A673 (cell line): ENCODE measurements at places on chromosomes 6 and 20.
A peak's percentile ranks its signal among the peaks of the same experiment; 100 is the strongest.

- no peak overlapping the region for H3K4me3 ChIP-seq
- H3K27me3 ChIP-seq: no peaks in the 10 kb centered on the region
- no peaks in the 10 kb centered on the region for H3K36me3 ChIP-seq
- no peak overlapping the region for H3K27ac ChIP-seq
Measured at GRCh38 chr20:17825960-17826843, 126.4 kb downstream of the BANF2 start.

DNA sequence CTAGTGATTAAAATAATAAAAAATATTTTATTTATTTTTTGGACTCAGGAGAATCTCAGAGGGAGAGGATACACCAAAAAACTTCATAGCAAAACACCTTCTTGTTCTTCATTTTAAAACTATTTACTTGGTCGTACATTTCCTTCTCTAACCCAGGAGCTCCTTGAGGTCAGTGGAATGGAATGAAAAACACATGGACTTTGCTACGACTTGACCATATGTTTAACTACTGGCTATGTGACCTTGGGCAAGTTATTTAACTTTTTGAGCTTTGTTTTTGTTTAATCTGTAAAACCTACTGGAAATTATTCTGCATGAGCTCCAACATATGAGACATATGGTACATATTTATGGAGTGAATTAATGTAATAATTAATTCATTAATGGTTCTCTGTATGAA, 1005.5 kb upstream of the CITED2 start:
- no peaks in the 10 kb centered on the region for H3K27me3 ChIP-seq
- H3K27ac ChIP-seq: no peak overlapping the region
- H3K4me1 ChIP-seq: no peaks in the 10 kb centered on the region

GRCh38 chr6:156870924-156871539, 93.9 kb downstream of the ARID1B start:
- H3K27ac ChIP-seq: no peak overlapping the region
- H3K27me3 ChIP-seq: no peaks in the 10 kb centered on the region
- H3K4me1 ChIP-seq: peaks cover 21% of the 10 kb centered on the region
- no peak overlapping the region for H3K4me3 ChIP-seq
- H3K36me3 ChIP-seq: no peaks in the 10 kb centered on the region

DNA sequence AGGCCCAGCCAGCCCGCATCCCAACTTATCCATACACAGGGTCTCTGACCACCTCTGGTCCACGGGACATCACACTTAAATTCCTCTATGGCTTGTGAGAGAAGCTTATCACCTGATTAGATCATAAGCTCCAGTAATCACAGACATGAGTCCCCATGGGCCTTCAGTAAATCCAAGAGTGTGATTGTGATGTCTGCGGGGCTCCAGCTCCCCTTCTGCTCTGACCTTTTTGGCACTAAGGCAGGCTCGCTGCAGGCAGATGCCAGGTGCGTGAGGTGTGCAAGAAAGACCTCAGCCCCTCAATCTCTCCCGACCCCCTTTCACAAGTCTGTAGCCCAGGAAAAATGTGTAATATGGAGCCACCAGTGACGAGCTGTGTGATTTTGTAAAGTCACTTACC, 127.6 kb upstream of the DUSP22 start:
- H3K4me3 ChIP-seq: no peak overlapping the region
- H3K27ac ChIP-seq: no peak overlapping the region
- no peaks in the 10 kb centered on the region for H3K4me1 ChIP-seq
- no peaks in the 10 kb centered on the region for H3K27me3 ChIP-seq
- no peak for DNase-seq

GRCh38 chr6:118187568-118188164, 280.6 kb downstream of the SLC35F1 start:
- no peaks in the 10 kb centered on the region for H3K36me3 ChIP-seq
- DNase-seq: peak; percentile 89
- H3K4me1 ChIP-seq: peaks cover 45% of the 10 kb centered on the region
- peak overlapping the region; percentile 3 for H3K4me3 ChIP-seq
- H3K27ac ChIP-seq: peak overlapping the region; percentile 64

GRCh38 chr6:19369785-19370184, 467.4 kb upstream of the ID4 start:
- H3K36me3 ChIP-seq: no peaks in the 10 kb centered on the region
- H3K4me1 ChIP-seq: no peaks in the 10 kb centered on the region
- H3K27ac ChIP-seq: no peak overlapping the region

GRCh38 chr6:83978997-83979396, 54.6 kb upstream of the MRAP2 start:
- H3K4me3 ChIP-seq: no peak overlapping the region
- H3K36me3 ChIP-seq: no peaks in the 10 kb centered on the region
- H3K4me1 ChIP-seq: no peaks in the 10 kb centered on the region
- DNase-seq: no peak
- H3K27ac ChIP-seq: peak overlapping the region; percentile 41

DNA sequence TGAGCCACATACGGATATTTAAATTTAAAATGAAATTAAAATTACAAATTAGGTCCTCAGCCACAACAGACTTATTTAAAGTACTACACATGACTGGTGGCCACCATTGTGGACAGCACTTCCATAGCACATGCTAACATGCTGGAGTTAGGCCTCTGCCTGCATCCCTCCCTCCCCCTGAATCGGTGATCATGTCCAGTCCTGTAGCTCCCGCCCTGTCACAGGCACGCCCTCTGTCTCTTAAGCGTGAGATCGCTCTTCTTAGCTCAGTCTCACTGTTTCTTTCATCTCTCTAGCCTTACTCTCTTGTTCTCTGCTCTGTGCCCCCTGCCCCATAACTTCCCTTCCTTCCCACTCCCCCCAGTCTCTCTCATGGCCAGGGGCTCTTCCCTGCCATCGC, 28.9 kb downstream of the ELMO2 start:
- no peak overlapping the region for H3K27ac ChIP-seq
- H3K4me1 ChIP-seq: no peaks in the 10 kb centered on the region
- H3K27me3 ChIP-seq: no peaks in the 10 kb centered on the region
- peaks cover 39% of the 10 kb centered on the region for H3K36me3 ChIP-seq
- H3K4me3 ChIP-seq: no peak overlapping the region

GRCh38 chr6:41894366-41895299, 542 bp downstream of the USP49 start:
- peak overlapping the region; percentile 81 for H3K27ac ChIP-seq
- H3K4me3 ChIP-seq: peak overlapping the region; percentile 77
- no peaks in the 10 kb centered on the region for H3K36me3 ChIP-seq
- H3K27me3 ChIP-seq: no peaks in the 10 kb centered on the region
- peaks cover 11% of the 10 kb centered on the region for H3K4me1 ChIP-seq

DNA sequence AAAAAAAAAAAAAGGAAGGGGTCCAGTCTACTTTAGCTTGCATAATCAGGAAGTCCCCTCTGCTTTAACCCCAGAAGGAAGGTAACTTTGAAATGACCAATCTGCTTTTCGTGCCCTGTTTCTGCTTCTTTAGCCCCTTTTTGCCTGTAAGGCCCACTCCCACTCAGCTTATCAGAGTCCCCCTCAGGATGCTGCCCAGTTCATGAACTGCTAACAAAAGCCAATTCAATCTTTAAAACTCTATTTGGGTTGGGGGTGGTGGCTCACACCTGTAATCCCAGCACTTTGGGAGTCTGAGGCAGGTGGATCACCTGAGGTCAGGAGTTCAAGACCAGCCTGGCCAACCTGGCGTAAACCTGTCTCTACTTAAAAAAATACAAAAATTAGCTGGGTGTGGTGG, 12.3 kb downstream of the GHRH start:
- DNase-seq: no peak
- no peaks in the 10 kb centered on the region for H3K27me3 ChIP-seq
- no peak overlapping the region for H3K4me3 ChIP-seq
- no peak overlapping the region for H3K27ac ChIP-seq
- H3K36me3 ChIP-seq: no peaks in the 10 kb centered on the region

DNA sequence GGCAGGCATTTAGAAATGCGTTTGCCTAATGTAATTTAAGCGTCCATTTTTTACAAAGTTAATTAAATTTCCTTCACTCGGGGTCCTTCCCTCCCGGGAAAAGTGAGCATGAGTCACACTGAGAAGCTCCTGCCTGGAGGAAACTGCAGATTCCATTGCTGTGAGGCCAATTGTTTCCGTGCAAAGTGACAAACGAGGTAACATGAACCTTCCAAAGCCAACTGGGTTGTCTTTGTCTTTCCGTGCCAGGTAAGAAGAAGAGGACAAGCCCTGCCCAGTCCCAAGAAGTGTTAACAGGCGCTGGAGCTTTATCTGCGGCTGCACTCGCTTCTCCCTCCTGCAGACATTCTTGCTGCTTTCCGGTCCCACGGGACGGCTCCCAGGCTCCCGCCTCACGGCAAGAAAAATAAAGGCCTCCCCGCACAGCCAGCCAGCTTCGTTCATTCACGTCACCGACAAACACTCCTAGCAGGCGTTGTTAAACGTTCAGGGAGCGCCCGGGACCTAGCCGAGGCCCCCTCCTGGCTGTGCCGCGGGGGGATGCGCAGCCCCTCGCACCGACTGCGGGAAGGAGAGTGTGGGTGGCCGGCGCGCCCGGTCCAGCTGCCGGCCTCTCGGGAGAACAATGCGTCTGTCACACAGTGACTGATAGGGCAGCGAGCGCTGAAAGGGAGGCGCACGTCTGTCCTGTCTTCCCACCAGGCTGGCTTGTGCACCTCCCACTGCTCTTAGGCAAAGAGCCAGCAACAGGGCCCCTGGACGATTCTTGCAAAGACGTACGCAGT, 61.5 kb upstream of the HDDC2 start:
- peak overlapping the region; percentile 70 for H3K27ac ChIP-seq
- H3K27me3 ChIP-seq: peaks cover 21% of the 10 kb centered on the region
- H3K4me3 ChIP-seq: peak overlapping the region; percentile 56
- H3K4me1 ChIP-seq: peaks cover 17% of the 10 kb centered on the region

- H3K4me3 ChIP-seq: no peak overlapping the region
- no peak overlapping the region for H3K27ac ChIP-seq
- peak; percentile 38 for DNase-seq
- H3K36me3 ChIP-seq: no peaks in the 10 kb centered on the region
- H3K27me3 ChIP-seq: no peaks in the 10 kb centered on the region
Measured at GRCh38 chr6:36933102-36933501, 21.4 kb upstream of the PI16 start.

DNA sequence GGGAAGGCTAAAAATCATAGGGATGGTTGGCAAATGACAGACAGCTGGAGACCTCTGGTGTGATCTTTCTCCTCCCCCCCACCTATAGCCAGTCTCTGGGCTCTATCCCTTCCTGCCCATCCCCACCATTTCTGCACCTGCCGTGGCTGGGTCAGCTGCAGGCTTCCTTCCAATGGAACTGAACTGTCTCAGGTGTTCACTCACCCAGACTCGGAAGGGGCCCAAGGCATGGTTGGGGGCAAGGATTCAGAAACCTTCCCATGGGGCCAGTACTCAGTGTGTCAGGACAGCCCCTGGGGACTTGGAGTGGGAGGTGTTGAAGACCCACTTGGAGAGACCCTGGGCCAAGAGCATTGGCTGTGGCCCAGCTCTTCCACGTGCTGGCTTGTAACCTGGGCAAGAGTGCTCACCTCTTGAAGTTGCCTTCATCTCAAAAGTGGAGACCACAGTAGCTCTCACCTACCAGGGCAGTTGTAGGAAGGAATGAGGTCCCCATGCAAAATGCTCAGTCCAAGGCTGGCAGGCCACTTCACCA, 1.7 kb upstream of the PHACTR3 start:
- no peak overlapping the region for H3K27ac ChIP-seq
- H3K4me1 ChIP-seq: no peaks in the 10 kb centered on the region
- no peak overlapping the region for H3K4me3 ChIP-seq
- DNase-seq: no peak
- H3K36me3 ChIP-seq: no peaks in the 10 kb centered on the region

GRCh38 chr6:149233056-149233715, 84.3 kb upstream of the TAB2 start:
- H3K27me3 ChIP-seq: no peaks in the 10 kb centered on the region
- H3K4me3 ChIP-seq: no peak overlapping the region
- no peak overlapping the region for H3K27ac ChIP-seq
- no peaks in the 10 kb centered on the region for H3K4me1 ChIP-seq
- DNase-seq: peak; percentile 64

DNA sequence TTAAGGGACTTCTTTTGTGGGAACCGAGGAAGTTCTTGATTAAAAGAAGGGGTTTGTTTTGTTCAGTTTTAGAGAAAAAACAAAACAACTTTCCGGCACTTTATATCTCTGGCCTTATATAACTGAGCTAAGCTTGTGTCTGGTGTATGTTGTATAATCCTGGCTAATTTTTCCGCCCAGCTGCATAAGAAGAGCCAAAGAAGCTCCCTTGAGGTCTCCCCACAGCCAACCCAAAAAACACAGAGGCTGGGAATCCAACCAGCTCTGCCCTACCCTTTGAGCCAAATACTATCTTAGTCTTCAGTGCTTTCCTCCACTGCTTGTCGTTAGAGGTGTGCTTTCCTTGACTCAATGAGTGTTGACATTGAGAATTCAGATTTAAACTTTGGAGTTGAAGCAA, 45.5 kb upstream of the RNF146 start:
- no peaks in the 10 kb centered on the region for H3K36me3 ChIP-seq
- H3K4me1 ChIP-seq: no peaks in the 10 kb centered on the region
- H3K4me3 ChIP-seq: no peak overlapping the region
- no peak overlapping the region for H3K27ac ChIP-seq
- H3K27me3 ChIP-seq: no peaks in the 10 kb centered on the region
- DNase-seq: no peak

DNA sequence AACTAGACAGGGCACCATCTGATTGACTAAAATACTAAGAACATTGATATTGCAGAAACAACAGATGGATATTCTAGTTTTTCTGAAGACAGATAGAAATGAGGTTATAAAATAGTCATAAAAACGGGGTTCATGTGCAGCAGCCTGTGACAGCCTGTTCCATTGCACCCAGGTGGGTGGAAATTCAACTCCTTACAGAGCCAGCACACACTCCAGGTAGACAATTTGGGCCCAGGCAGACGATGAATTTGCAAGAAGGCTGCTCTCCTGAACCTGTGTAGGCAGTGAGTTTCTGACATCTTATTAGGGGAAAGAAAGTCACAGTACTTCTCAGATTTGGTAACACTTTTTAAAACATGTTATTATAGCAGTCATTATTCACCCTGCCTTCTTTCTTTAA, 414.1 kb downstream of the PHF3 start:
- no peaks in the 10 kb centered on the region for H3K36me3 ChIP-seq
- H3K27ac ChIP-seq: no peak overlapping the region
- DNase-seq: no peak
- no peaks in the 10 kb centered on the region for H3K4me1 ChIP-seq

DNA sequence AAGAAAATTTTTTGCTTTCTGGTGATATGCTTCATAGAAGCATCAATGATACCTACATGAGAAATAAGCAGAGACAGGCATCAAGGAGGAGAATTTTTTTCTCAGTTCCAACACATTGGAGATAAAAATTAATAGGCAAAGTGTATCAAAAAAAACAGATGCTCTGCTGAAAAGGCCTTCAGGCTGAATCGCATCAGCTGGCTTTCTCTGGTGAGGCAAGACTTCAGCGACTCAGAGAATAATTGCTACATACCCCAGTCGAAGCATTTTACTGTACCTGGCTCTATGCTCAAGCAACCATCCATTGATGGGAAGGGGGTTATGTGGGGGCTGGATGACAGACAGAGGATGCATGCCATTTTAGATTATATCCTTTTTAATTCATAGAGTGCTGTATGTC, 415.1 kb downstream of the TFAP2A start:
- peaks cover 23% of the 10 kb centered on the region for H3K27me3 ChIP-seq
- DNase-seq: no peak
- no peak overlapping the region for H3K4me3 ChIP-seq
- H3K36me3 ChIP-seq: no peaks in the 10 kb centered on the region
- H3K4me1 ChIP-seq: no peaks in the 10 kb centered on the region
